Esophagus muscularis mucosa (tissue), 4 donors: ENCODE measurements at places on chromosomes 6 and 20.

DNA sequence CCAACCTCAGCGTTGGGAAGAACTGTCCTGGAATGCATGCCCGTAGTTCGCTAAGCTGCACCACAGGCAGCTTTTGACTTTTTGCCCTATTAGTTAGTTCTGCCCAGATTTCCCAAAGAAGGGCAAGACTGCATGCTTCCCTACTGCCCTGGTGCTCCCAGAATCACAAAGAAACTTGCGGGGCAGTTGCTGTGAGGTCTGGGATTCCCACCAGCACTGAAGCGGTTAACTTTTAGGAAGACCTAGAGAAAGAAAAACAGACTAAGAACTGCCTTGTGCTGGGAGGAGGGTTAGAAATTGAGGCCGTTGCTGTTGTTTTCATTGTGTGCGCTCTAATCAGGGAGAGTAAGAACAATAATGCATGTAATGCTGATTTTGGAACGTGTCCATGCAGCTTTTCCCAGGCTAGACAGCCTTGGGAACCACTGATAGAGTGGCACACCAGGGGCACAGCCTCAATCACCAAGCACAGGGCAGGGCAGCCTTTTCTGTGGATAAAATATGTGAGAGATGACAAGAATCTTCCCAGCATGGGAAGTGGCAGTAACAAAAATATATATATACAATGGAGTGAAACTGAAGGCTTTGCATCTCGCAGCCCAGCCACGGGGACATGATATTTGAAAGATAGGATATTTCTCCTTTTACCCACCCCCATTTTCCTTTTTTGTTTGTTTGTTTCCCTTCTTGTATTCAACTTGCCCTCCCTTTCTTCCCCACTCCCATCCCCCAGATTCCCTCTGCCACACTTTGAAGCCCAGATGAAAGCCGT, 137.7 kb upstream of the HEY2 start:
- no peaks in the 10 kb centered on the region for H3K27me3 ChIP-seq
- H3K4me1 ChIP-seq = peaks cover 21% of the 10 kb centered on the region
- H3K27ac ChIP-seq = peak overlapping the region; percentile 38

DNA sequence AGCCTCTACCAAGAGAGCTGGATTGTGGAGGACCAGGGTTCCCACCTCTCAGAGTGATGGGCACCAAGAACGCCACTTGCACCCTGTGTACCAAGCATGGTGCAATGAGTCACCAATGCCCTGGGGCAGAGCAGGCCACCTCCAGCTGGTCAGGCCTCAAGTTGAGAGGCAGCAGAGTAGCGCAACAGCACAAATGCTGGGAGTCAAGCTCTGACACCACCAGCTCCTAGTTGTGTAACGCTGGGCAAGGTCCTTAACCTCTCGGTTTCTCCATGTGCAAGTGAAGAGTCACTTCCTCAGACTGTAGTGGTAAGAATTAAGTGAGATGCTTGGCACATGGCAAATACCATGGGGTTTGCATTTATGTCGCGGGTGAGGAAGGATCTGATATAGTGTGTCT, 25.6 kb downstream of the GFOD1 start:
- peaks cover 28% of the 10 kb centered on the region for H3K4me1 ChIP-seq
- peaks cover 11% of the 10 kb centered on the region for H3K36me3 ChIP-seq
- no peak overlapping the region for H3K4me3 ChIP-seq
- no peaks in the 10 kb centered on the region for H3K27me3 ChIP-seq

DNA sequence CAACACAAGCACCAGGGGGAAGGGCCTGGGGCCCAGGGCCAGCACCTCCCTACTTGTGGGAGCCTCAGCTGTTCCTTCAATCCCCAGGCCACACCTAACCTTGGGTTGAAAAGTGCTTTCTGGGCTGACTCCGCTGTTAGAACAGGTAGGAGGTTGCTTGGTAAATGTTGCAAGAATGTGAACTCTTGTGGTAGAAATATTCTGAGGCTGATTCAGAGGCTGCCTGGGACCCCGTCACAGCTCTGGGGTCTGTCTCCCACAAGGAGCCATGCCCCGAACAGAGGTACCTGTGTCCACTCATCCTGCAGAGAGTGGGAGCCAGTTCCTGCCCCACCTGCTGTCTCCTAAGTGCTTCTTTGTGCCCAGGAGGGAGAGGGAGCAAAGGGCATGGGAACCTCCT, 14.4 kb upstream of the MAS1L start:
- H3K4me3 ChIP-seq = no peak overlapping the region
- DNase-seq = peak; percentile 81
- no peak overlapping the region for H3K27ac ChIP-seq
- no peaks in the 10 kb centered on the region for H3K36me3 ChIP-seq
- H3K27me3 ChIP-seq = no peaks in the 10 kb centered on the region

DNA sequence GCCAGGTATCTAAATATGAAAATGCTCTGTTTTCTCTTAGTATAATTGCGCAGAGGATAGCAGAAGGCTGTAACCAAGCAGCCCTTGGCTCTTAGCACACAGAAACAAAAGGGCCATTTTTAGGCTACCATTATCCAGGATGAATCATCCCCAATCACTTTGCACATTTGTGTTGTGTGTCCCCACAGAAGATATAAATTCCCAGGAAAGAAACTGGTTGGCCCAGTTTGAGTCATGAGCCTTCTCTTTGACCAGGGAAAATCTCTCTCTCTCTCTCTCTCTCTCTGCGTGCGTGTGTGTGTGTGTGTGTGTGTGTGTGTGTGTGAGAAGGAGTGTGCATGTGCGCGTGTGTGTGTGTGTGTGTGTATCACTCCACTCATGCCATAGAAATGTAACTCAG, 178.5 kb downstream of the FRK start:
- peaks cover 11% of the 10 kb centered on the region for H3K4me1 ChIP-seq
- DNase-seq = no peak
- no peaks in the 10 kb centered on the region for H3K36me3 ChIP-seq

GRCh38 chr6:1558388-1558787, 51.3 kb upstream of the FOXC1 start:
- peaks cover 5% of the 10 kb centered on the region for H3K4me1 ChIP-seq
- H3K4me3 ChIP-seq = no peak overlapping the region
- no peaks in the 10 kb centered on the region for H3K27me3 ChIP-seq
- no peak overlapping the region for H3K27ac ChIP-seq
- no peaks in the 10 kb centered on the region for H3K36me3 ChIP-seq
- DNase-seq = peak; percentile 45
